ENCODE measurements at places on chromosomes 7 and 10. TPM values are rescaled to one million over a fixed set of nuclear protein-coding genes. Genes with fewer than 3 reads are reported as not detected.

The DLD gene
- 63.7 TPM for total RNA-seq

The CACNA2D1 gene
- total RNA-seq, result 27.3 TPM

The ERVW-1 gene
- not detected for total RNA-seq

The TRIL gene
- total RNA-seq, result 5.8 TPM

The ZFAND4 gene
- 16.0 TPM for total RNA-seq

The SP8 gene
- total RNA-seq, result 10.6 TPM

GRCh38 chr7:85290269-85290668 is 103.4 kb upstream of the SEMA3D start:
- no peak for DNase-seq

- no peak for DNase-seq
Observed at GRCh38 chr7:96084881-96085553, 236.9 kb downstream of the SLC25A13 start.

GRCh38 chr10:99393683-99394082 is 36.7 kb downstream of the GOT1 start:
- no peak for DNase-seq

GRCh38 chr7:135978624-135979023 is 1.5 kb upstream of the MTPN start:
- DNase-seq, result no peak

- DNase-seq, result no peak
Observed at GRCh38 chr10:109895095-109895818, 28.1 kb downstream of the XPNPEP1 start.

DNA sequence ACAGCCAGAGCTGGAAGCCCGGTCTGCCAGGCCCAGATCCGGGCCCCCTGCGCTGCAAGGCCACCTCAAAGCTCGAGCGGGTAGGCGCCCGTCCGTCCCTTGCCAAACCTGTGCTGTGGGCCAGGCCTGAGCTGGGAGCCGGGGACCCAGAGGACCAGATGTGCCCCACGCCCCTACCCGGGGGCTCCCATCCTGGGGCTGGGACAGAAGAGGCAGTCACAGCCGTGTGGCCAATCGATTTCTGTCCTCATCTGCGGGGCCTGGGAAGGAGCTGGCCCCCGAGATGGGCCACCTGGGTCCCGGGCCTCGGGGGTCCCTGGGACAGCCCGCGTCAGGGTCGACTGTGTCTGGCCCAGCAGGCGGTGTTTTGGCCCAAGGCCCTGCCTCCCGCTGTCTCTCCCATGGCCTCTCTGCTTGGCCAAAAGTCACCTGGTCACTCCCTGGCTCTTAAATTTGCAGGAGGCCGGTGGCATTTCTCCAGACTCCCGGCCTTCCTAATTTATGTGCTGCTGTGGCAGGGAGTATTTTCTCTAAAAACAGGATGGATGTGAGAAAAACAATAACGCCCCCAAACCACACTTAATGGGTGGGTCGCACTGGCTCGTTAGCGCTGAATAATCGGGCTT is 63.8 kb downstream of the UNCX start:
- peak; percentile 47 for DNase-seq

- no peak for DNase-seq
Observed at GRCh38 chr7:107982918-107983389, 20.0 kb downstream of the LAMB1 start.

- DNase-seq, result no peak
Observed at GRCh38 chr7:33661430-33662160, 243.7 kb upstream of the BMPER start.

GRCh38 chr7:74362266-74362665 is 73.1 kb downstream of the CLIP2 start:
- DNase-seq, result no peak

DNA sequence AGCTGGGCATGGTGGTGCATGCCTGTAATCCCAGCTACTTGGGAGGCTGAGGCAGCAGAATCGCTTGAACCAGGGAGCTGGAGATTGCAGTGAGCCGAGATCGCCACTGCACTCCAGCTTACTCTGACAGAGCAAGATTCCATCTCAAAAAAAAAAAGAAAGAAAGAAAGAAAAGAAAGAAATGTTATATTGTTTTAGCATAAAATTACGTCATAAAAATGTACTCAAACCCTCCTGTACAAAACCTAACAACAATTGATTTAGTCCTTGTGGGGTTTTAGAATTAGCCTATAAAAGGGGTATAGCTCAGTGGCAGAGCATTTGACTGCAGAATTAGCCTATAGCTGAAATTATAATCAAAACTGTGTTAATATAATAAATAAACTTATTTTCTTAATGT is 27.9 kb downstream of the PIK3AP1 start:
- DNase-seq, result no peak

DNA sequence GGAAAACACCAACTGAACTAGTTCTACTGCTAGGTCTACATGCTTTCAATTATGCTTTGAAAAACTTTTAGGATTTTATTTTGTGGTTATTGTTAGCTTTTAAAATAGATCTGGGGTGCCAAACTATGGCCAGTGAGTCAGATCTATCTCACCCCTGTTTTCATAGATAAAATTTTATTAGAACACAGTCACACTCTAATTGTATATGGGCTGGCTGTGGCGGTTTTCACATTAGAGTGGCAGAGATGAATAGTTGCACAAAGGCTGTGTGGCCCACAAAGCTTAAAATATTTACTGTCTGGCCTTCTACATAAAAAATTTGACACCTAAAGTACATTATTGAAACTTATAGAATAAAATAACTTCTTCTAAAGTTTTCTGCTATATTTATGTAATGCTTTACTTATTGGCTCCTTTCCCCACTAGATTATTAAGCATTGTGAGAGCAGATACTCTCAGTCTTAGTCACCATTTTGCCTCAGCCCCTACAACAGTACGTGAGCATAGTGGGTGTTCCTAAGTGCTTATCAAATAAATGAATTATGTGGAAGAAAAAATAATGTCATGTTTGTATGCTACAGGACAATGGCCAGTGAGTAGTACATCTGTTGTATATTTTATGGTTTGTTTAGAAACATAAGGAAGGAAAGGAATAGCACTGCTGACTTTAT is 5.4 kb upstream of the SUV39H2 start:
- DNase-seq, result no peak

GRCh38 chr7:115019882-115020605 is 98.2 kb downstream of the MDFIC start:
- no peak for DNase-seq

DNA sequence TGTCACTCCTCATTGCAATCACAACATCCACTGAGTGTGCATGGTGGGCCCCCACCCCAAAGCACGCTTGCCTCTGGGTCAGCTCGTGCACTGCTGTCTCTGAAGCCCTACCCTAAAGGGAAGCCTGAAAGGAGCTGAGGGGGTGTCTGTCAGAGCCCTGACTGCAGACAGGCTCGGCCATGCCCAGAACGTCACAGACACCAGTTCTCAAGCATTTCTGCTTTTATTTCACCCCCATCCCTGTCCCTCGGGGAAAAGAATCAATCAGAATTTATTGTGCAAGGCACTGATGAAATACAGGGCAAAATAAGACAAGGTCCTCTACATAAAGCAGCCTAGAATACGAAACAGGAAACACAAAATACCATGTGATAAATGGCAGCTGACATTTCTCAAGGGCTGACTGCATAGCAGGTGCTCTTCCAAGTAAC is 231.8 kb downstream of the WDR37 start:
- DNase-seq, result no peak

- no peak for DNase-seq
Observed at GRCh38 chr7:77802557-77803405, 4.2 kb downstream of the PHTF2 start.

DNA sequence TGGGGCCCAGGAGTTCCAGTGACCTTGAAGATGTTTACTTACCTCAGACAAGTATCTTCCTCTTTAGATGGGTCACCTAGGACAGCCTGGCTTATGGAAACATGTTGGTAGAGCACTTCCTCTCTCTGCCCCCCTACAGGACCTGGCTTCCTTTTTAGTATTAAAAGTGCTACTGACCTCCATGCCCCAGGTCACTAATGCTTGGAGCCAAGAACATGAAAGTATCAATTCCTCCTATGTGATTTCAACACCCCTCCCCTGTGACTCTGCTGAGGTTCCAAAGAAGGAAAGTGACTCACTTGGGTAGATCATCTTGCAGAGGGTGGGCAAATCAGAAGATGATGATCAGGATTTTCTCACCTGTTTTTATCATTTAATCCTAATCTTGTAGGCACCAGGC is 125.3 kb upstream of the CCDC6 start:
- DNase-seq, result no peak

- no peak for DNase-seq
Observed at GRCh38 chr7:45055016-45055415, 33.8 kb downstream of the NACAD start.

- no peak for DNase-seq
Observed at GRCh38 chr10:84401854-84402611, 73.6 kb downstream of the CCSER2 start.

DNA sequence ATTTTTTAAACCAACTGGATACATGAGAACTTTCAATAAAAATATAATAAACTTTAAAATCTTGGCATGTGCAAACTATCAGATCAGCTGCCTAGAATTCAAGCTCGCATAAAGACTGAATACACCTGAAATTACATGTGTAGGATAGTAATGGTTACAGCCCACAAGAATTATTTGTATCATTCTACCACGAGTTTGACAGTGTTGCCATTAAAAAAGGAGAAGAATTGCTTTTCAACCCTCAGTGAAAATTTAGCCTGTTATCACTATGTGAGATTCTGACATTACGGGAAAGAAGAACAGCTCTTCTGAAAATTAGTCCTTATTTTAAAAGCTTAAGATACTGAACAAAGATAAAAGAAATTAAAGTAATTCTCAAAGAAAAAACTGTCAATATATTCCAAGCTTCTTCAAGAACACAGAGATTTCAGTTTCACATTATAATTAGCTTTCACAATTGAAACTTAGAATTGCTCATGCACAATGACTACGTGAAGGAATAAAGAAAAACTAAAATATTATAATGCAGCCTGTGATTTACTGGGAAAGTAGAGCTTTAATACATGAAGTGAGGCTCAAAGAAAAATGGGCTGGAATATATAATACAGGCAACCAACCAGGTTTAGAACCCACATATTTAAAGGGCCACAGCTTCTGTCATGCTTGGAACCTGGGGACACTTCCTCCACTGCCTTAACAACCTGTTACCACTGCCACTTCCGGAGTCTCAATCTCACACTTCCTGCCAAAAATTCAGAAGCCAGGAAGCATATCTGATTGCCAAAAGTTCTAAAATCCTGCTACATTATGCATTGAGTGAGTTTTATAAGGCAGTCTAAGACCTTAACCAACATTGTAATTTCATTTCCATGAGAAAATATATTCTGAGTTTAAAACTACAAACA is 23.2 kb downstream of the TPK1 start:
- no peak for DNase-seq

GRCh38 chr10:103193107-103193819 is at the start of gene NT5C2:
Gene NT5C2 (minus strand): TSS chr10:103193272. CDS start chr10:103174958, 18,314 bp downstream.
- DNase-seq, result no peak

DNA sequence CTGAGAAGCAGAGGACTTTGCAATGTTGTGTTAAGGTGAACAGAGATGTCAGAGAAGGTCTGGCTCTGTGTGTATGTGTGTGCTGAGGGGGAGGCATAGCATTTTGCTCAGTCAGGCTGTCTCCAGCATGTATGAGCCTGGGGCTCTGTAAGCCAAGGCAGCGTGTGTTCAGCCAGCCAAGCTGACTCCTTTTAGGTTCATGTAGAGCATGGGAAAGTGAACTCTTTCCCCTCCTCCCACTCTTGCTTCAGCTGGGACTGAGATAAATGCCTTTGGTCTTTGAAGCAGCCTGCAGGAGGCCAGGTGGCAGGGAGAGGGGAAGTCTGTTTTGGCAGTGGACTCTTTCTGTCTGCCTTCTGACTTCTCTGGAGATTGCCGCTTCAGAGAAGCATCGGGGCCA is 3.8 kb downstream of the SFXN2 start:
- no peak for DNase-seq

- no peak for DNase-seq
Observed at GRCh38 chr10:96260014-96260413, 11.4 kb downstream of the BLNK start.

GRCh38 chr10:97849103-97849686 is 448 bp upstream of the GOLGA7B start:
- DNase-seq, result no peak

DNA sequence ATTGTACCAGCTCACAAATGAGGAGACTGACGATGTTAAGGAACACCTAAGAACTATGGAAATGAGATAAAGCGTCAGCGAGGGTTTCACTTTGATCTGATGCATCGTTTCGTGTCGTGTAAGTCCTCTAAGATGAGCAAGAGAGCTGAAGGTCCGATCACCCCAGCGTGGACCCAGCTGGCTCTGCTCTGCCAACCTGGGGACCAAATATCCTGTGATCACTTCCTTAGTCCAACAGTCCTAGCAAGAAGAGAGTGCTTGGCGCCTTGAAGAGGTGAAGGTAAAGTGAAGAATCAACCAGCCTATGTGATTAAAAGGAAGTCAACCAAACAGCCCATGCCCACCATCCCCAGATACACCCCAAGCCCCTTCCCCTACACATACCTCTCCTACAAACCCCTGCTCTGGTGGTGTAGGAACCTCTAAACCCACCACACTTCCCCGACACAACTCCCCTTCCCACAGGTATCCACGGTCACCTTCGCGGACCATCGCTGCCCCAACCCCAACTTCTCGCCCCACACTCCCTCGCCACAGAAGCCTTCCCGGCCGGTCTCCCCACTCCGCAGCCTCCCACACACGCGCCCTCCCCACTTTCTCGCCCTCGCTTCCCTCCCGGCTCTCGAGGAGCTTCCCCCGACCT is 722 bp downstream of the UPF2 start:
- DNase-seq, result no peak

GRCh38 chr7:142228537-142229104 is 29.2 kb downstream of the PRSS58 start:
- DNase-seq, result no peak

DNA sequence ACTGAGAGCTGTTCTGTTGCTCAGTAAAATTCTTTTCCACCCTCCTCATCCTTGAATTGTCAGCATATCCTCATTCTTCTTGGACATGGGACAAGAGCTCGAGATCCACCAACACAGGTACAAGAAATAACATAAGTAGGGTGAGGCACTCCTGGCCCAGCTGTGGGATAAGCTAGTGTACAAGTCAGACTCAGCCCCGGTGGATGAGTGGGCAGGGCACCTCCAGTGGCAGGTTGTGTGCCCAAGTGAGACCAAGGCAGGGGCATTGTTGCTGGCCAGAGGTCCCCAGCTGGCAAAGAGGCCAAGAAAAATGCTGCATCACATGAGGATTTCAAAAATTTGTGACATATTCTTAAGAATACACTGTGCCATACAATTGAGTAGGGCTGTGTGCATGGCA is 402.0 kb upstream of the ZWINT start:
- no peak for DNase-seq

DNA sequence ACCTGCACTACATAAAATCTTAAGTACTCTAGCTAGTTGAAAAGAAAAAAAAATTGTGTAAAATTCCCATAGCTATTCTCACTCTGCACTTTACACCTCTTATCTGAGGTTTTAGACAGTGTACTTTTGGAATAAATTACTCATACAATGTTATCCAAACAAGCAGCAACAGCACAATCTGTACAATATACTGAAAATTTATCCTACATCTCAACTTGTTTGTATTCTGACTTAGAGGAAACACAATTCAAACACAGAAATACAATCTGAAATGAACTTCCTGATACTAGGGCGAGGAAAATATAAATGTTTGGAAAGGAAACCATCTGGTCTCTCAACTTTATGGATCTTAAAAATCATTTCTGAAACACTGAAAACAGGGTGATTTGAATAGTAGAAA is 381.7 kb downstream of the THSD7A start:
- DNase-seq, result no peak

- DNase-seq, result no peak
Observed at GRCh38 chr7:15214976-15215375, 312.4 kb upstream of the DGKB start.

GRCh38 chr7:110421490-110422241 is 669.3 kb upstream of the LRRN3 start:
- DNase-seq, result no peak

GRCh38 chr10:60963441-60964256 is 19.7 kb upstream of the RHOBTB1 start:
- no peak for DNase-seq

Measured in H1 (cell line).